ENCODE measurements at places on chromosomes 13 and 19.

DNA sequence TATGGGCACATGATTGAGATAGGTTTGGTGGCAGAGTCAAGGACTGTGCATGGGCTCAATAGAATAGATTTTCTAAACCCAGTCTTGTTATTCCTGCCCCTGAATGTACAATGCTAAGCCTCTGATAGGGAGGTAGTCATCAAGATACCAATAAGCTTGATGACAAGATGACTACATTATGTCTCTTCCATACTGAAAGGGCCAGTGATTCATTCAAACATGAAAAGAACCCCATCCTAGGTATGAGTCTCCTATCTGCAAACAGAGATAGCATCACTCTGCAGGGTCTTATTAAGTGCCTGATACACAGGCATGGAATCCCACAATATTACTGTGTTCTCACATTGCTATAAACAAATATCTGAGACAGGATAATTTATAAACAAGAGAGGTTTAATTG, 40.3 kb upstream of the UFM1 start:
- no peak for DNase-seq

- no peak for DNase-seq
These were observed 42.2 kb upstream of the HNRNPA1L2 start for GRCh38 chr13:52599848-52600603.

DNA sequence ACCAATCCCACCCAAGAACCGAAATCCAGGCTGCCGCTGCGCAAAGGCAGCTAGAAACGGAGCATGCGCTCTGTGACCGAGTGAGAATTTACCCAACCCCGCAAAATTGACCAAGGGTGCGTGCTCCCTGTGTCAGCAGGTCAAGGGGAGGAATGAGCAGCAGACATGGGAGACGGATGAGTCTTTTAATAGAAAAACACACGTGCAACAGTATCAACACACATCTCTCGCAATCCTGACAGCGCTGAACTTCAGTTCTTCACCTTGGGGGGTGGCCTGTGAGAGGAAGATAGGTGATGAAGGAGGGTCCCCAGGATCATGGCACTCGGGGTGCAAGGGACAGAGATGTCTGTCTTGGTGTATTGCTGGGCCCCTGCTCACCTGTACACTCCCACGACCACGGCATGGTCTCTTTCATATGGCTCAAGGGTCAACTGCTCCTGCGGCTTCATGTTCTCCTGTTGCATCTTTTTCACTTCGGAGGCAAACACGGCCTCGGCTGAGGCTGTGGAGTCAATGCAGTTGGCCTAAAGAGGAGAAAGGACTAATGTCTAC, 402 bp upstream of the DYRK1B start:
- DNase-seq = no peak

DNA sequence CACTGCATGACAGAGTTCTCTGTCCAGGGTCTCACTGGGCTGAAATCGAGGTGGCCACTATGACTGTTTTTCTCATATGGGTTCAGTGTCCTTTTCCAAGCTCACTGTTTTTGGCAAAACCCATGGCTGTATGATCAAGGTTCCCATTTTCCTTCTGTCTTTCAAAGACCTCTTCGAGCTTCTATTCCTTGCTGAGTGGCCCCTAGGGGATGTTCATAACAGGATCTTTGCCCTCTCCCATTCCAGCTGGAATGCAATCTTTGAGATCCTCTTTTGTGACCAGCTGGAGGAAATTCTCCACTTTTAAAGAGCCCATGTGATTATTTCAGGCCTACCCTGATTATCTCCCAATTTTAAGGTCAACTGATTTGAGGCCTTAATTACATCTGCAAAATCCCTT, 572.5 kb upstream of the SLC10A2 start:
- DNase-seq = no peak

DNA sequence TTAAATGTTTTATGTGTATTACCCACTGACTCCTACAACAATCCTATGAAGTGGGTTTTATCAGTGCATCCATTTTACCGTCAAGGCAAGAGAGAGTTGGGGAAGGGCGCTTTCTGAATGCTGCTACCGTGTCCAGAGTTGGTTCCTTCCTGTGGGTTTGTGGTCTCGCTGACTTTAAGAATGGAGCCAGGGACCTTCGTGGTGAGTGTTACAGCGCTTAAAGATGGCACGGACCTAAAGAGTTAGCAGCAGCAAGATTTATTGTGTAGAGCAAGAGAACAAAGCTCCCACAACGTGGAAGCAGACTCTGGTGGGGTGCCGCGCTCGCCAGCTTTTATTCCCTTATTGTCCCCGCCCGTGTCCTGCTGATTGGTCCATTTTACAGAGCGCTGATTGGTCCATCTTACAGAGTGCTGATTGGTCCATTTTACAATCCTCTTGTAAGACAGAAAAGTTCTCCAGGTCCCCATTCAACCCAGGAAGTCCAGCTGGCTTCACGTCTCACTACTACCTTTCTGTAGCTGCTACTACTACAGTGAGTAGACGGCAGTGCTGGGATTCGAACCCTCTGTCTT, 6.1 kb downstream of the OSCAR start:
- DNase-seq = no peak

DNA sequence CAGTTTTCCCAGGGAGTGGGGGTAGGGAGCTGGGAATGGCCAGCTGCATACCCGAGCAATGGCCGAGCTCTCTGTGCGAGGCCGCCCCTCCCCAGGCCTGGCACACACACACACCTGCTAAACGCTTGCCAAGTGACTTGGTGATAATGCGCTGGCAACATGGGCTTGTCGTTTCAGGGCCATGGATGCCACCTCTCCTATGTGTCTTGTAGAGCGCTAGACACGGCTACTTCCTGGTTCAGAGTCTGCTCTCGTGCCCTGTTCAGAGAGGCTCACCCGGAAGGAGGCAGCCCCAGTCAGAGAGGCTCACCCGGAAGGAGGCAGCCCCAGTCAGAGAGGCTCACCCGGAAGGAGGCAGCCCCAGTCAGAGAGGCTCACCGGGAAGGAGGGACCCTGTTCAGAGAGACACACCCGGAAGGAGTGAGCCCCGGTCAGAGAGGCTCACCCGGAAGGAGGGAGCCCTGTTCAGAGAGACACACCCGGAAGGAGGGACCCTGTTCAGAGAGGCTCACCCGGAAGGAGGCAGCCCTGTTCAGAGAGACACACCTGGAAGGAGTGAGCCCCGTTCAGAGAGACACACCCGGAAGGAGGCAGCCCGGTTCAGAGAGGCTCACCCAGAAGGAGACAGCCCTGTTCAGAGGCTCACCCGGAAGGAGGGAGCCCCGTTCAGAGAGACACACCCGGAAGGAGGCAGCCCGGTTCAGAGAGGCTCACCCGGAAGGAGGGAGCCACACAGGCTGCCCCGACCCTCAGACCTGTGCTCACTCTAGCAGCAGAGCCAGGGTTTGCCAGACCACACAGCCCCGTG, 4.2 kb downstream of the ADPRHL1 start:
- peak; percentile 15 for DNase-seq

- no peak for DNase-seq
These were observed 18.0 kb downstream of the KLK2 start for GRCh38 chr19:50891253-50891625.

DNA sequence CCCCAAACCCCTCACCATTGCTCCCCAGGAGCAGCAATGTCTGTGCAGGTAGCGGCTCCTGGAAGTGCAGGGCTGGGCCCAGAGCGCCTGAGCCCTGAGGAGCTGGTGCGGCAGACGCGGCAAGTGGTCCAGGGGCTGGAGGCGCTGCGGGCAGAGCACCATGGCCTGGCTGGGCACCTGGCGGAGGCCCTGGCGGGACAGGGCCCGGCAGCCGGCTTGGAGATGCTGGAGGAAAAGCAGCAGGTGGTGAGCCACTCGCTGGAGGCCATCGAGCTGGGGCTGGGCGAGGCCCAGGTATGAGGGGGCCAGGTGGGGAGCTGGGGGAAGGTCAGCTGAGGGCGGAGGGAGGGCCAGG, 4.9 kb downstream of the KLC3 start:
- no peak for DNase-seq

DNA sequence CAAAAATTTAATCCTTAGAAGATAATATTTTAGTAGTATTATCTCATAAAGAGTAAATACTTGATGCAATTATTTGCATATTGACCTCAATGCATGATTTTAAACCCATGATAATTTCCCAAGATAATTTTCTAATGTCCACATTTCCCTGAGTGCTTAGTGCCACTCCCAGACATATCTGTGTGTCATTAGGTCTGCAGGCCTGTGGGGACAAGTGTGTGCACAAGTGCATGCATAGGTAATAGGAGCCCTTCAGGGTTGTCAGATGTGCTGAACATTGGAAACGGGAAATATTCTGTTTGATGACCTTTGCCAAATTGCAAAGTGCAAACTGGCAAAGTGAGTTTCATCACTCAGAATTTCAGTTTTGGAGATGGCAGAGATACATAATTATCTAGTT, 369.9 kb downstream of the KLF5 start:
- no peak for DNase-seq

DNA sequence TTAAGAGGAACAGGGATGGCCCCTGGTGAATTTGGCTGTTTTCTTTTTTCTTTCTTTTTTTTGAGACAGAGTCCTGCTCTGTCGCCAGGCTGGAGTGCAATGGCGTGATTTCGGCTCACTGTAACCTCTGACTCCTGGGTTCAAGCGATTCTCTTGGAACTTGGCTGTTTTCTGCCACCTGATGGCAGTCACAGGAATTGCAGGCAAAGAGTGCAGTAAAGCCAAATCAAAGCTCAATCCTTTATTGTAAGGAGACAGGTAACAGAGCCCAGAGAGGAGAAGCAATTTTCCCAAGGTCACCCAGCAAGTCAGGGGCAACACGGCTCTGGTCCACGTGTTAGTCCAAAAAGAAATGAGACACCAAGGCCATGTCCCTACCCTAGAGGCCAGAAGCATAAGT, 6.2 kb downstream of the TINCR start:
- no peak for DNase-seq

DNA sequence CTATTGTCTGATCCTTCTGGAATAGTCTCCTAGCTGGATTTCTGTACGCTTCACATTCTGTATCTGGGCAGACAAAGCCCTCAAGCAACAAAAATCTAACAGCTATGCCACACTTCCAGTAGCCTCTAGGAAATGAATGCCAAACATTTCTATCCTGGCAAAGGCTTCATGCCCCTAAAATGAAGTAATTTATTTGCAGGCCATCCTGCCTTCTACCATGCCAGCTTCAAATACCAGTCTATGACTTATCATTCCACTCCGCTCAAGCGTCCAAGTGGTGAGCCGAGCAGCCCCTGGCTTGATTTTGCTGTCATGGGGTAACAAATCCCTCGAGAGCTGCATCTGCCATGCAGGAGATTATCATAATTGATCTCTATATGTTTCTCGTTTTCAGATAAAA, 86.9 kb downstream of the LHFPL6 start:
- DNase-seq = no peak

GRCh38 chr19:43524922-43525835, 1.8 kb downstream of the ETHE1 start:
- DNase-seq = peak; percentile 38

GRCh38 chr19:1102407-1103131, 1.2 kb upstream of the GPX4 start:
- peak; percentile 92 for DNase-seq

DNA sequence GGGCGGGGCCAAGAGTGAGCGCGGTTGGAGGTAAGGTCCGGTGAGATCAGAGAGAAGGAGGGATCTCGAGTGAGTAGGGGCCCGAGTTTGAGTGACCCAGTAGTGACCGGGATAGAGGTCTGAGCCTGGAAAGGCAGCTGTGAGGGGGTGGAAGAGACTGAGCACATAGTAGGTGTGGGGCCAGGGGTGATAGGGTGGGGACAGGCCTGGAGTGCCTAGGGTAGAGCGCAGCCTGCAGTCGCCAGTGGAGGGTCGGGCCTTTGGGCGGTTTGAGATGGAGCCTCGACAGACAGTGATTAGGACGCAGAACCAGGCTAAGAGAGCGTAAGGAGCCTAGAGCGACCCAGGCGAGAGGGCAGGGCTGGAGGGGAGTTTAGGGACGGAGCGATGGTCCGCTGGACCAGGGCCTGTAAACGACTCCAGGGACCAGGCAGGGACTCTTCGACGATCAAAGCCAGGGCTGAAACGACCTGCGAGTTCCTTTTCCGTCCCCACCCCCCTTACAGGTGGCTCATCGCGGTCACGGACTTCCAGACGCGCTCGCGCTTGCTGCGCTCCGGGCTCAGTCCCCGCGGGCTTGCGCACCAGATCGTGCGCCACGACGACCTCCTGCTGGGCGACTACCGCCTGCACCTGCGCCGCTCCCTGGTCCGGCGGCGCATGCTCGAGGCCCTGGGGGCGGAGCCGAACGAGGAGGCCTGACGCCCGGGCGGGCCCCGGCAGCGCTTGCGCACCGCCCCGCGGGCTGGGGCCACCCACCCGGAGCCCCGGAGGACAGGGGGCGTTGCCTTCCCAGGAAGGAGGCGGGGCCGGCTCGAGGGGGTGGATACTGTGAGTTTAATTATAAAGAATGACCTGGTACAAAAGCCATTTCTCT, 9.4 kb downstream of the C19orf81 start:
- DNase-seq = peak; percentile 92

DNA sequence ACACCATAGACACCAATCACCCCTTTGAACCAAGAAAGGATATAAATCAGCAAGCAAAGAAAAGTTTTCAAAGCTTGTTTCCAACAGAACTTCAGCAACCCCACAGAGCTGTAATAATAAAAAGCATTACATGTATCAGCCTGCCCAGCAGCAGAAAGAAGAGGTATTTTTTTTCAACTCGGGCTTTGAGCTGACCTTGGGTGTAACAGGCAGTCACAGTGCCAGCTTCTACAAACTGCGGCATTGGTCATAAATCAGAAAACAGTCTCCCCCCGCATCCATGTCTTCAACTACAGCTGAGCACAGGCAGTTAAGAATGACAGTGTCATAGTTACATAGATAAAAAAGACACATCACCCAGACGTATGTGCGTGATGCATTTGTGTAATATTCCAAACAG, 671.0 kb upstream of the SLITRK1 start:
- no peak for DNase-seq

DNA sequence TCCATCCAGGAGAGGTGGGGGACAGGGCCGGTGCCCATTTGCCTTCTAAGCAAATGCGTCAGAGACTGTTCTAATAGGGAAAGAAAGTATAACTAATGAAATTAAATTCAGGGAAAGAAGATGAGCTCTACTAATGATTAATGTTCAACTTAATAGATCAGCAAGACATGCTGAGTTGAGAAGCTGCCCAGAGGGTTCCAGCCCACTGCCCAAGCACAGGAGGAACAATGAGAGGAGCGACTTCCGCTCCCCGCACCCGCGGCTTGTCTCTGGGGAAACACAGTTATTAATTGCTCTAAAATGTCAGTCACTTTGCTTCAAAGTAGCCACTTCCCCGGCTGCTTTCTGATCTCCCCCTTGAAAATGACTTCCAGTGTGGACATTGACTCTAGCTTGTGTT, 331.3 kb downstream of the UQCRFS1 start:
- no peak for DNase-seq

DNA sequence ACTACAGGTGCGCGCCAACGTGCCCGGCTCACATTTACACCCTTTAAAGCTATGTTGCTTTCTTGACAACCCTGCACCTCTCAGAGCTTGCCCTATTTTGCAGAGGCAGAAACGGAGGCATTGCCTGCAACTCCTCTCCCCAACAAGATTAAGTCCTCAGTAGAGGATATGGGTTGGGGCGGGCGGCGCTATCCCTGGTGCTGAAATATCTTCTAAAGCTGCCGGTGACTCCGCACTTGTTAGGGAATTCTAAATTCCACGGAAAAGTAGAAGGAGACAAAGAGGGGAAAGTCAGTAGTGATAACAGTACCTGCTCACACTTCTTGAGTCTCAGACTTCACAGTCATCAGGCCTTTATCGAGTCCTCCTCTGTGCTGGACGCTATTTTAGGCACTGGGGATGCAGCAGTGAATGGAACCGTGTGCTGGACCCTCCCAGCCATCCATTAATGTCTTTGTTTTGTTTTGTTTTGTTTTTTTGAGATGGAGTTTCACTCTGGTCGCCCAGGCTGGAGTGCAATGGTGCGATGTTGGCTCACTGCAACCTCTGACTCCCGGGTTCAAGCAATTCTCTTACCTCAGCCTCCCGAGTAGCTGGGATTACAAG, 18.0 kb downstream of the SLC5A5 start:
- no peak for DNase-seq

- DNase-seq = no peak
These were observed 21.9 kb downstream of the FBXO17 start for GRCh38 chr19:38953677-38954076.

Measured in stimulated activated naive CD8-positive, alpha-beta T cell treated with anti-CD3 and anti-CD28 coated beads, Interleukin-15, amount 100 ng/mL, for 72 hours (primary cell).